ENCODE measurements at places on chromosomes 2 and 18.

- DNase-seq = no peak
Measured at GRCh38 chr2:231720987-231721966, 13.0 kb downstream of the PTMA start.

- no peak for DNase-seq
Measured at GRCh38 chr2:56508662-56509061, 324.9 kb downstream of the CCDC85A start.

DNA sequence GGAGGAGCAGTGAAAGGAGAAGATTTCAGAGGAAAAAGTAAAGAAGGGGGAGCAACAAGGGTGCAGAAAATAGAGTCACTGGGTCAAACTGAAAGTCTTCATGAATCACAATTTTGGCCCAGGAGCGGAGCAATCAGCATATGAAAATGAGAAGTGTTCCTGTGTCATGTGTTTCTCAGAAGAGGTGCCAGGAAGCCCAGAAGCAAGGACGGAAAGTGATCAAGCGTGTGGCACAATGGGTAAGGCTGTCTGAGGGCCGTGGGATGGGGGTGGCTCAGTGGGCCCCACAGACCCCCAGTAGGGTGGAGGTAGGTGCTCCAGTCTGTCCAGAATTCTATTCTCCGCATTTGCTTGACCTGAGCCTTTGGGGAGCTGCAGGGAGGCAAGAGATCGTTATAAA lies 44.2 kb downstream of the SP140 start:
- no peak for DNase-seq

DNA sequence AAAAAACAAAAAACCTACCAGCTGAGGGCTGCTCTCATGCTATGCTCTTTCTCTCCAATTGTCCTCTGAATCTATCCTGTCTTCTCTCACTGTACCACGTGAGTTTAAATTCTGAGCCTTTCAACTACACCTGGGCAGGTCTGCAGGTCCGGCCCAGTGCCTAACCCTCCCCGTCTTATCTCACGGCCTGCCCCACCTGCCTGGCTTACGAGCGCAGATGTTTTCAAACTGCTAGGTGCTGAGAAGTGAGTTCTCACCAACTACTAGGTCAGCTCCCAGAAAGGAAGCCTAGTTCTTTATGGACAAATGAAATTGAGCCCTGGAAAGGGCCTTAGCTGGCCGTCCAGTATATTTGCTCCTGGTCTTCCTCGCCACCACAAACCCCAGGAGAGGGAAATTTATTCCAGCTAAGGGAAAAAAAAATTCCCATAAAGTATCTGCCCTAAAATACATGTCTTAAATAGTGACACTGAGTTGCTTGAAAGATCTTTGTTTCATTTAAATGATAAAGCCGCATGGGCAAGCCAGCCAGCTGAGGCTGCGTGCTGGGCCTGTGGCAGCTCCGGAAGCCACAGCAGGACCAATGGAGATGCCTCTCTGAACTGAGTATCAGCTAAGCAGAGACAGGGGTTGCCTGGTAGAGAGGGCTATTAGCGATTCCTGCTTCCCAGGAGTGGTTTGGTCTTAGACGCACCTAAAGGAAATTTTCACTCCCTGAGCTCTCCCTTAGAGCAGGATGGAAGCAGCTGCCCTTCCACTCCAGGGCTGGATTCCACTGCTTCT lies 92.5 kb upstream of the NCK2 start:
- no peak for DNase-seq

DNA sequence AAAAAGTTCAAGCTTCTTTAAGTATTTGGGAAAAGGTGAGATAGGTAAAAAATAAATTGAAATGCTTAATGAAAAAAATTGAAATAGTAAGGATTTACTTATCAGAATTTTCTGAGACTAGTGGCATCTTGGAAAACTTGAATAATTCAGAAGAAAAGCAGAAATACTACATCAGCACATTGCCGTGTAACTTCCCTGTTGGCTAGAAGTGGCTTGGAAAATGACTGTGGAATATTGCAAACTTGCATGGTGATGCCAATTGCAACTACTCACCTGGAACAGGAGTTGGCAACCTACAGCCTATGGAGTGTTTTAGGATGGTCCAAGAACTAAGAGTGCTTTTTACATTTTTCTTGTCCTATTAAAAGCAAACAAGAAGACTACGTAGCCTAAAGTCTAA lies 603.5 kb upstream of the VRK2 start:
- DNase-seq = no peak

DNA sequence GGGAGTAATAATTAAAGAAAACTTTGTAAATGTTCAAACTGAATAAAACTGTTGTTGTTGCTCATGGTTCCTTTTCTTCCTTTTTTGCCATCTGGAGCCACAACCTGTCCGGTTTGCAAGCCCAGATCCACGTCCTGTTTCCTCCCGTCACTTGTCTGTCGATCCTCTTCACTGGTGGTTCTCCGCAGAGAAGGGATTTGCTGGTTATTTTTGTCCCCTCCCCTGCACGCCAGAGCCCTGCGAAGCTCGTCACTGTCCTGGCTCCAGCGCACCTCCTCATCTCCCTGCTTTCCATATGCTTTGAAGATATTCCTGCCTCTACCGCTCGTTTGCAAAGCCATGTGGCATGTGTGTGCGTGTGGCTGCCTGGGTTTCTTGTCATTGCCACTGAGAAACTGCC lies 461.4 kb downstream of the RNF144A start:
- no peak for DNase-seq

- no peak for DNase-seq
Measured at GRCh38 chr2:143132355-143132754, 3.1 kb downstream of the ARHGAP15 start.

- no peak for DNase-seq
Measured at GRCh38 chr2:235505181-235505741, 11.4 kb downstream of the AGAP1 start.

- DNase-seq = no peak
Measured at GRCh38 chr2:5915881-5916310, 223.7 kb downstream of the SOX11 start.

DNA sequence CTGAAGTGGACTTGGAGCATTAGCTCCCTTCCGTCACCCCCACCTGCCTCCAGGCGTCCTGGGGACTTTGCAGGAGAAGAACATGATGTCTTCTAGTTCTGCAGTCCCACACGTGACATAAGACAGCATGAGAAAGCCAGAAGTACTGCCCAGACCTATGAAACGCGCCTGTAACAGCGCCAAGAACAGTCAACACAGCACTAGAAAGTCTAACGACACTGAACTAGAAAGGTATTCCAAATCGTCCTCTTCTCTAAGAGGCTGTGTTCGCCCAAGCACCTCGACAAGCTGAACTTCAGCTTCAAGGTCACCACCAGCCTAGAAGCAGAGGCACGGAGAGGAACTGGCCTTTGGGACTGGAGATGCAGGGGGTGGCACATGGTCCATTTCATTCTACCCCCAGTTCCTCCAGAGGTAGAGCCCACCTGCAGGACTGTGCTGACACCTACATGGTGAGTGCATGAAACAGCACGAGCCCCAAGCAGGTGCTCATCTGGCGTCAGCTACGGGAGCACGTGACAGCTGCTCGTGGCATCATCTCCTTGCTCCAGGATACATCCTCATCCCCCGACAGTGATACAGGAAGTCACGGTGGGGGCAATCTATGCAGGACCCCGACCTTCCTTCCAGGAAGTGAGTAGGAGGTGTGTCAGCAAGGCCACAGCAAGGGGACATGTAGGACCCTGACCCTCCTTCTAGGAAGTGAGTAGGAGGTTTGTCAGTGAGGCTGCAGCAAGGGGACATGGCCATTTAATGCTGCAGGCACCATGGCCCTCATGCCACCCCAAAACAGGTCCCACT lies 3.7 kb downstream of the HDAC4 start:
- DNase-seq = no peak

GRCh38 chr18:46311491-46311890 lies 207.3 kb downstream of the HAUS1 start:
- DNase-seq = no peak

GRCh38 chr2:39994151-39994550 lies 215.1 kb upstream of the THUMPD2 start:
- peak; percentile 12 for DNase-seq

DNA sequence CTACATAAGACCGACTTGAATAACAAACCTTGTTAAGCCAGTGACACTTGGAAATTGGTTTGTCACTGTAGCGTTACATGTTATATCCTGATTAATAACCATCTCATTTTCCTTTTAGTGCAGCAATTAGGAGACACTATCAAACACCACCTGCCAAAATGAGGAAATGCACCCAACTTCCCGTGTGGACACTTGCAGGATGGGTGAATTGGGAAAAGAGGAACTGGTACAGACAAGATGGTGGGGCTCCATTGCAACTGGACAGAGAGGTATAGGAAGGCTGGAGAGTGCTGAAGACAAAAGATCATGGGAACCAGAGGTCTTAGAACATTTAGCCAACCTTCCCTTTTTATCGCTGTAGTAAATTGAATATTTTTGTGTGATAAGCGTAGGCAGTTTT lies 816.3 kb upstream of the HS6ST1 start:
- DNase-seq = no peak

DNA sequence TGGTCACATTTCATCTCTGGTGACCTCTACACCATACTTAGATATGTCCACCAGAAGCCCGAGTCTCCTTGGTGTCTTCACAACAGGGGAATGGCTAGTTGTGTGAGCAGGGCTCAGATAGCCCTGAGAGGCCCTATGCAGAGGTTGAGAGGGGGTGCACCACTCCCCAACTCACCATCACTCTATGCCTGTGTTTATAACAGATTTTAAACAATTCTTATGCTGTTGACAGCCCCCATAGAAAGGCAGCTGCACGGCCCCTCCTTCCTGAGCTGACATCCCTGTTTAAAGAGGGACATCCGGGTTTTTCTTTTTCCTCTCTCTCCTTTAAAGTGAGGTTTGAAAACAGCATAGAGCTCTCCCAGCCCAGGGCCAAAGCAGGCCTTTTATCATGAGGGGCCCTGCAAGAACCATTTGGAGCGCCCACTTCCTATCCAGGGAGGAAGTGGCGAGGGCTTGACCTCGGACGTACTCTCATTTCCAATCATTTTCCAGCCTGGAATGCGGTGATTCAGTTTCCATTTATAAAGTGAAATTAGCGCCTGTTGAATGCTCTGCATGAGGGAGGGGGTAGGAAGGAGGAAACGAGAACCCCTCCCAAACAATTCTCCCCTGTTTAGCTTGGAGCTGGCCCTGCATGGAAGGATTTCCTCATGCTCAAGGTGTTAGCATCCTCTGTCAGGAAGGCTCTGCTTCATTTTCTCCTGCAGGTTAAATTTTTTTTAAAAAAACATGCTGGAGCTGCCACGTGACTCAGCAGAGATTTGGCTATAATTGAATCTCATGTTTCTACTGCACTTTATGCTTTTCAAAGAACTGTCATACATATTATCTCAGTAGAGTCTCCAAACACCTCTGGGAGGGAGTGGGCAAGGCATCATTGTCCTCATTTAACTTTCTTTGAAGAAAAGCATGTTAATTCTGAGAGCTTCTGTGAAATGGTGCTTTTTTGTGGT lies 117.5 kb downstream of the DDX1 start:
- no peak for DNase-seq

- no peak for DNase-seq
Measured at GRCh38 chr2:108634011-108634410, 85.3 kb upstream of the RANBP2 start.

DNA sequence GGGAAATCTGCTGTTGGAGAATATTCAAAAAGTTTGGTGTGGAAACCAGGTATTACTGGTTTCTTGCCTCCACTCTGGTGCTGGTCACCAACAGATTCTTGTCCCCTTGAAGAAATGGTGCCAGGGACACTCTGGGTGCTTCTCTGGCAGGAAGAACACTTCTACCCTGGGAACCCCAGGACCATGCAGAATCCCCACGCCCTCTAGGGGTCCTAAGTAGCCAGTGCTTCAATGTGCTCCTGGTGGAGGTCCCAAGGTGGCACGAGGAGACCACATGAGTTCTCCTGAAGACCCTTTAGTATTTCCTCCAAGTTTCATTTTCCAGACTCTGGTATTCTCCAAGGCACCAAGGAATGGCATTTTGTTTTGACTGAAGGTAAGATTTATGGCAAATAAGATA lies 380.6 kb downstream of the TSN start:
- no peak for DNase-seq

- peak; percentile 91 for DNase-seq
Measured at GRCh38 chr2:159249990-159250715, 36.4 kb downstream of the WDSUB1 start.

GRCh38 chr2:199019898-199020507 lies 437.7 kb downstream of the SATB2 start:
- DNase-seq = peak; percentile 44

DNA sequence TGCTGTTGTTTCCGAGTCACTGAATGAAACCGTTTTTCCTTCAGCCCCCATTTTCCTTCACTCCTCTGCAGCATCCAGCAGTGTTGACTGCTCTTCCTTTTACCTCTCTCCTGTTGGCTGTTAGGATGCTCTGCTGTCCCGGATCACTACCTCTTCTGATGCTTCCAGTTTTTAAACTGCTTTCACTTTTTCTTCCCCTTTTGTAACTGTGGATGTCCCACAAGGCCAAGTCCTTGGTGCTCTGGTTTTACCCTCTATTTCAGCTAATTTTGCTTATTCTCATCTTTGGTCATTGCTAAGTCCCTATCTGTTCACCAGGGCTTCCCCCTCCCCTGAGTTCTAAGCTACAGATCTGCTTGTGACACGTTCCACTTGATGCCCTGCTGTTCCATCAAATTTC lies 39.4 kb upstream of the MAP4K3 start:
- DNase-seq = no peak

DNA sequence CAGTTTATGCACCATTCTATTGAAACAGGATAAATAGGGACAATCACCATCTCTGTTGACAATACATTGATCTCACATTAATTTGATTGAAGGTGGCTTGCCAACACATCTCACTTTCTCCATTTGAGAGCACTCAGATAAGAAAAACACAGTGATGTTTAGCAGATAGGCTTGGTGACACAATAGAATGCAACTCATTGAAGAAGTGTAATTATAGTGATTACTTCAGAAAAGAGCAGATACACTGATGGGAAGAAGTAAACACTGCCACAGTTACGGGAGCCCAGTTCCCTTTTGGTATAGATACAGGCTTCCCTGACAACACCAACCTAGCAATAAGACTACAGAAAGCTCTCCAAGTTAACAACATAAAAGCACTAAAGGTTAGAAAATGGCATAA lies 89.1 kb downstream of the FIGN start:
- no peak for DNase-seq

GRCh38 chr18:73043211-73043610 lies 175.4 kb upstream of the NETO1 start:
- DNase-seq = no peak

DNA sequence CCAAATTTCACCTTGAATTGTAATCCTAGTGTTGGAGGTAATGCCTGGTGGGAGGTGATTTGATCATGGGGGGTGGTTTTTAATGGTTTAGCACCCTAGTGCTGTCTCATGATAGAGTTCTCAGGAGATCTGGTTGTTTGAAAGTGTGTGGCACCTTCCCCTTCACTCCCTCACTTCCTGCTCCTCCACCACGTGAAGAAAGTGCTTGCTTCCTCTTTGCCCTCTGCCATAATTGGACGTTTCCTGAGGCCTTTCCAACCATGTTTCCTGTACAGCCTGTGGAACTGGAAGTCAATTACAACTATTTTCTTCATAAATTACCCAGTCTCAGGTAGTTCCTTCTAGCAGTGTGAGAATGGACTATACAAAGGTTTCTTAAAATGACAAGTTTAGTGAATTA lies 251.8 kb upstream of the NETO1 start:
- DNase-seq = no peak

- DNase-seq = no peak
Measured at GRCh38 chr2:239773228-239774141, 251.7 kb downstream of the NDUFA10 start.
